LHCN-M2 (cell line): ENCODE measurements at places on chromosomes 6 and 20. TPM values are rescaled to one million over a fixed set of nuclear protein-coding genes. Genes with fewer than 3 reads are reported as not detected.
A peak's percentile ranks its signal among the peaks of the same experiment; 100 is the strongest.

DNA sequence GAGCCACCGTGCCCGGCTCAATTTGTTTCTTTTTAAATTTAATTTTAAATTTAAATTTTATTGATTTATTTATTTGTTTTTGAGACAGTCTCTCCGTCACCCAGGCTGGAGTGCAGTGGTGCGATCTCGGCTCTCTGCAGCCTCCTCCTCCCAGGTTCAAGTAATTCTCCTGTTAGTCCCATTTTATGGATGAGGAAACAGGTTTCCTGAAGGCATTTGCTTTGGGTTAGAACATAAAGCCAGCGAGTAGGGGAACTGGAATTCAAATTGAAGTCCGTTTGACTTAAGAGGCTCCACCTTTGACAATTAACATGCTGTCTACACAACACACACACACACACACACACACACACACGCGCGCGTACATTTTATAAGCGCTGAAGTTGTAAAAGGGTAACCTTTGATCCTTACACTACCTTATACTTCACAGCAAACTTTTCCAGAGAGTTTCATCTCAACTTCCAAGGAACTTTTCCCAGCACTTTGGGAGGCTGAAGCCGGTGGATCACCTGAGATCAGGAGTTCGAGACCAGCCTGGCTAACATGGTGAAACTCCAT lies 232.0 kb downstream of the BCAS1 start:
- DNase-seq, result no peak

DNA sequence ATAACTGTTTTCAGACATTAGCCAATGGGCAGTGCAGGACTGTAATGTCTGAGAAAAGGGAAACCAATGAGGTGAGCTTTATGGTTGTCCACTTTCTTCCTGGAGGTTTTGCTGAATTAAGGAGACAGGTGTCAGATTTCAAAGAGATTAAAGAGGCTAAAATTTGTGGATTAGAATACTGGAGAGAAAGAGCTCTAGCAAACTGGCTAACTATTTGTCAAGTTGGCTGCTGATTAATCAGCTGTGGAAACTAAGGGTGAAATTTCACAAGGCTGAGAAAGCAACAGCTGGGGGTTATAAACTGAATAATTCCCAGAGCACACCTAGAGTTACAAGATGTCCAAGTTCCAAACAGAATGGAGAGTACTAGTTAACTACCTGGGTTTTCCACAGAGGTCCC lies 198.9 kb downstream of the TBC1D32 start:
- DNase-seq, result peak; percentile 28

DNA sequence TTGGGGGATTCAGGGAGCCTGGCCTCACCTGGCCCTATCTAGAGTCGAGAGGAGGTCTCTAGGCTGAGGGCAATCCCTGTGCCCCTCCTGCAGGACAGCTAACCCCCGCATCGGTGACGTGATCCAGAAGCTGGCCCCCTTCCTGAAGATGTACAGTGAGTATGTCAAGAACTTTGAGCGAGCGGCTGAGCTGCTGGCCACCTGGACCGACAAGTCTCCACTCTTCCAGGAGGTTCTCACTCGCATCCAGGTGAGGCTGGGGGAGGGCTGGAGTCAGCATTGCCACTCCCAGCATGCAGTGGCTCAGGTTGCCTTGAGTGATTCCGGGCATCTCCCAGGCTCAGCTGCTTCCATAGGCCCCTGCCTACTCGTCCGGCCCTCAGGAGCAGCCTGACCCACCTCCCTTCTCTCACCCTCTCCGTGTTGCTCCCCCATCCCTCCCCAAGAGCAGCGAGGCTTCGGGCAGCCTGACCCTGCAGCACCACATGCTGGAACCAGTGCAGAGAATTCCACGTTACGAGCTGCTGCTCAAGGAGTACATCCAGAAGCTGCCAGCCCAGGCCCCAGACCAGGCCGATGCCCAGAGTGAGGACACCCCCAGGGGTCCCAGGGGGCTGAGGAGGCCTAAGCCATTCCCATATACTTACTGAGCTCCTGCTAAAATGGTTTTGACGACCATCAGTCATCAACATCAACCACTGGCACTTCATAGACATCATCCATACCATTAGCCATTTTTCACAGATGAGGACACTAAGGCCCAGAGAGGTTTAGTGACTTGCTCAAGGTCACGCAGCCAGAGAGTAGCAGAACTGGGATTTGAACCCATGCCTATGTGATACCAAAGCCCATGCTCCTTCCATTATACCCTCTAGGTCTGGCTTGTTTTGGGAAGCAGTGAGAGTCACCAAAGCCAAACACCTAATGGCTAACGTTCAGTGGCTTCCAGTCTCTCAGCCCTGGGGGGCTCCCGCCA lies 8.3 kb downstream of the FGD2 start:
- DNase-seq, result no peak

- DNase-seq, result no peak
These were observed 8.8 kb downstream of the ZBTB46 start for GRCh38 chr20:63822276-63822696.

DNA sequence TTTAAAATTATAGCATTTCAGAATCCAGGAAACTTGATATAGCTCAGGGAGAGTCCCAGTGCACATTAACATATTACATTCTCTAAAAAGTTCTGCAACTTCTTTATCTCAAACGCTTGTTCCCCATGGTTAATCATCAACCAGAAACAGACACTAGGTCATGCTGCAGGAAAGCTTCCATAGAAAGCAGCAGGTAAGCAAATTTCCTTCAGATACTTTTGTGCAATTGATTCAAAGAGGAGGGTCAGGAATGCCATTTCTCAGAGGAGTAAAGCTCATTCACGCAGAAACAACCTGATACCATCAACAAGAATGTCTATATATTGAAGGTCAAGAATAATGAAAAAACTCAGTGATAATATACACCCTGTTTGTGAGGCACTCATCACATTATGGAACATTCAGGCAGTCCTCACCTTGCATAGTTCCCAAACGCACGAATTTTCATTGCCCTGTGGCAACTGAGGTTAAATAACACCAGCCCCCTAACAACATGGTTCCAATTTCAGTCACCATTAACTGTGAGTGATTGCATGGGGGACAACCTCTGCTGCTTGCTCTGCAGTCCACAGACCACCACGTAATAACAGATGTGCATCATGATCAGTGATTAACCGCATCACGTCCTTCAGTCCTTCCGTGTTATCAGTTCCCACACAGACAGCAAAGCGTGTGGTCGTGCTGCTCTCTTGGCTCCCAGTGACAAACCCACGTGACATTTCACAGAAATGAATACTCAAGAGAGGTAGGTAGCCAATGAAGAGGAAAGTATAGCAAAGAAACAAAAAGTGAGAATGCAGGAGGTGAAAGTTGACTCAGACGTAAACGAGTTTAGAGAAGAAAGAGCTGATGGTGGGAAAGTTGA lies 95.7 kb downstream of the LY86 start:
- no peak for DNase-seq

DNA sequence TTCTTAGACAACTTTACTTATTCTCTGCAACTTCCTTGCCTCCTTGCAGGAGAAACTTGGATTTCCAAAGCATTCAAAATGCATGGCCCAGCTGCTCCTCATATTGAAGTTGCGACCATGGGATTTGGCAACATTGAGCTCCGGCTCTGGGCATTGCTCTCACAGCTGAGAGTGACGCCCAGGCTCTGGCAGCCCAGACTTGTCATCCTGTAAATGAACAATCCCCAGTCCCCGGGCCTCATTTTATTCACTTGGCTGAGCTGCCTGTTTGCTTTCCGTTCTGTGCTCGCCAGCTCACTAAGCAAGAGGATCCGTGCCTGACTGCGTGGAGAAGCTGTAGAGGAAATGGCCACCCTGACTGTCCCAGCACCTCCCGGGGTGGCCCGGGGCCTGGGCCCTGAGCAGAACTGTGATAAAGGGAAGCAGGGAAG lies 119.5 kb upstream of the CD93 start:
- no peak for DNase-seq

- no peak for DNase-seq
These were observed 34.4 kb downstream of the RRBP1 start for GRCh38 chr20:17647391-17648314.

DNA sequence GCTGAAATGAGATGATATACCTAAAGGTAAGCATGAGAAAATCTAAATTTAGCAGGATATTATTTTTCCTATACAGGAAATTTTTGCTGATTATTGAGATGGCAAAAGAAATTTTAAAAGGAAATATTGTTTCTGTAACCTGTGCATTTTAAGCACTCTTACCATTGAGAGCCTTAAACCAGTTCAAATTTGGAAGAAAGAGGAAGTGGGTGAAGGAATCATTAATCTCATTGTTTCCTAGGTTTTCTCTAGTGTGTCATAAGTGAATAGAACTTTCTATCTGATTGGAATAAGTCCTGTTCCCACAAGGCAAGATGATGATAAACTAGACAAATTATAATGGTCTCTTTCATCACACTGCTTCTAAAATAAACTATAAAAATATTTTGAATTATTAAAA lies 22.4 kb upstream of the FKBP1C start:
- DNase-seq, result no peak

- no peak for DNase-seq
These were observed 238.2 kb downstream of the SOX4 start for GRCh38 chr6:21831521-21832291.

DNA sequence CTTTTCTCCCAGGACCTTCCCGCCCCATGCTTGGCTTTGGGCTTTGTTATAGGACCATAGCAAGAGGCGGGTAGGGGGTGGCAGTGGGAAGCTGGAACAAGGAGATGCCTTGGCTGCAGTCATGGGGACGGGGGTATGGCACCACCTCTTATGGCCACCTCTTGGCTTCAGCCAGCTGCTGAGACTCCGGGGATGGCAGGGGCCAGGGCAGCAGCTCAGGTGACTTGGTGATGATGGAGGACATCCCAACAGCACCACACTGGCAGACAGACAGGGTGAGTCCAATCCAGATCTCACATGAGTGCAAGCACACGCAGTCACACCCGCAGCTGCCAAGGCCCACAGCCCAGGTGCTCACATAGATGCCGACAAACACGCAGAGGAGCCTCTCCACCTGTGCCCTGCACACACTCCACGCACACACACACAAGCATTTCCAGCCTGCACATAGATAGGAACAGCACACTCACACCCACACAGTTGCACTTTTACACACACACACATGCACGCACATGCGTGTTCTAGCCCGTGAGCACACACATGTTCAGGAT lies 6.2 kb downstream of the NOL4L start:
- no peak for DNase-seq

DNA sequence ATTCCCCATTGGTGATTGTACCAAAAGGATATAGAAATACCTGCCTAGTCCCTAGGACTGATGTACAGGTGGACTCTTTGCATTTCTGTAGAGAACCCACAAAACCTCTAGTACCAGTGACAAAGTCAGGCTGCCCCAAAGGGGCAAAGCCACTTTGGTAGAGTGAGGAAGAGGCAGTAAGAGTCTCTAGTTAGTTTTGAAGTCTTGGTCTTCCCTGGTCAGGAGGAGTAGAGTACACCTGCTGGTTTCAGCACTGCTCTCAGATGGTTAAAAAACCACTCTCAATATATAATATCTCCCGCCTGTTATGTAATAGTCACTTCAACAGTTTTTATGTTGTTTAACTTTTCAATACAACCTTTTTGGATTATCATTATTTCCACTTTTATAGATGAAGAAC lies 344.9 kb downstream of the CDKAL1 start:
- DNase-seq, result no peak

DNA sequence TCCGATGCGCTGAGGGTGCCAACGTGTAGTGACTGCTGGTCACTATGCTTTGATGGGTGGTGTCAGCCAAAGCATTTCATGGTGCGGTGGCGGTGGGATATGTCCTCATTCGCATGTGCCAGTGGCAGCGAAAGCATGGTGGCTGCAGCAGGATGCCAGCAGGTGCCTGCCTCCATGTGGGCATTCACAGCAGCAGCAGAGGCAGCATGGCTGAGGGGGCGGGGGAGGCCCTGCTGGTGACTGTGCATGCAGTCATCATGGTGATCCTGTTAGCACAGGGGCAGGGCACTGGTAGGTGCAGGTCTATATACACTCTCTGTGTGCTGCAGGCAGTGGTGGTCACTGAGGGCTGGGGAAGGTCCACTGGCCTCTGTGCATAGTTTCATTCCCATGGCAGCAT lies 22.0 kb downstream of the FIG4 start:
- DNase-seq, result no peak

GRCh38 chr6:90068703-90069523 lies 174.6 kb downstream of the GJA10 start:
- peak; percentile 12 for DNase-seq

GRCh38 chr6:162211022-162211421 lies 516.5 kb downstream of the PRKN start:
- DNase-seq, result no peak

The COL19A1 gene
- 0.26 and 0.40 TPM in 2 replicates for total RNA-seq

The SSTR4 gene
- not detected in 2 replicates for total RNA-seq

The SLC44A4 gene
- 0.06 TPM in 1 of 2 replicates, not detected in the other for total RNA-seq

The BMP7 gene
- not detected in 2 replicates for total RNA-seq

The CFAP61 gene
- total RNA-seq, result 0.06 TPM in 1 of 2 replicates, not detected in the other

The TCF15 gene
- total RNA-seq, result not detected in 2 replicates

The TPX2 gene
- total RNA-seq, result 188 and 191 TPM in 2 replicates

The CYP21A2 gene
- total RNA-seq, result 0.13 TPM in 1 of 2 replicates, not detected in the other

The RHAG gene
- not detected in 2 replicates for total RNA-seq

The SLC17A5 gene
- 12.9 and 15.7 TPM in 2 replicates for total RNA-seq

The METTL24 gene
- total RNA-seq, result not detected in 2 replicates

The PRPH2 gene
- total RNA-seq, result 2.1 and 2.6 TPM in 2 replicates

The OR2B6 gene
- total RNA-seq, result not detected in 2 replicates

The DCDC2 gene
- 0.13 TPM in 1 of 2 replicates, not detected in the other for total RNA-seq
